ENCODE measurements at places on chromosomes 16 and 17. TPM values are rescaled to one million over a fixed set of nuclear protein-coding genes. Genes with fewer than 3 reads are reported as not detected.

The CCL7 gene
- total RNA-seq = 0.19 TPM

The CSH2 gene
- not detected for total RNA-seq

The RBFOX1 gene
- not detected for total RNA-seq

The ATP2A1 gene
- total RNA-seq = 0.12 TPM

The SEBOX gene
- total RNA-seq = not detected

All from aortic smooth muscle cell (primary cell).